ENCODE measurements at places on chromosomes 7 and 10.
A peak's percentile ranks its signal among the peaks of the same experiment; 100 is the strongest.

- DNase-seq: peak; percentile 85
These were observed at the start of gene MACROH2A2 for GRCh38 chr10:70052462-70053217. TSS of gene MACROH2A2 (plus strand) at chr10:70052846. CDS start at chr10:70075659, 22,813 bp downstream.

DNA sequence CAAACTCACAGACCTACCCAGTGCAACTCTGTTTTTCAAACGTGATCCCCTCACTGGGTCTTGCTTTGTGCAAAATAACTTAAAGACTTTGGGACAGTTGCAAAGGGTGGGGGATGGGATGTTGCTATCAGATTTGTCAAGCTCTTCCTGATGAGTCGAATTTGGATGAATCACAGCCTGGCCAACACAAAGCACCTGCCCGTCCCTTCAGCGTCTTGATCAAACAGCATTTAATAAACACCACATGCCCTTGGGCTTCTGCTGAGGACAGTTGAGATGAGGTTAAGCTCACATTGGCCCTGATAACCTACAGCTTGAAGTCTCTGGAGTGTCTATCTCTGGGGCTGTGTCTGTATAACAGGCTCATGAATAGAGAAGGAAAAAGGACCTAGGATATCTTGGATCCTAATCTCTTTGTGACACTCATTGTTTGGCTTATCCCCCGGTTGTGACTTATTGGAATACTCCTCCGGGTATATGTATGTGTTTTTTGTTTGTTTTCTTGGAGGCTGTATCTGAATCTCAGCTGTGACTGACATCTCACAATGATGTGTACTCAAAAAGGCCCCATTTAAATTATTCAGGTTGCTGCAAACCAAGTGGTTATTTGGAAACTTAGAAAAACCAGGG, 132.6 kb upstream of the NAMPT start:
- no peak for DNase-seq

GRCh38 chr7:114857605-114858004, 64.3 kb upstream of the MDFIC start:
- DNase-seq: no peak

DNA sequence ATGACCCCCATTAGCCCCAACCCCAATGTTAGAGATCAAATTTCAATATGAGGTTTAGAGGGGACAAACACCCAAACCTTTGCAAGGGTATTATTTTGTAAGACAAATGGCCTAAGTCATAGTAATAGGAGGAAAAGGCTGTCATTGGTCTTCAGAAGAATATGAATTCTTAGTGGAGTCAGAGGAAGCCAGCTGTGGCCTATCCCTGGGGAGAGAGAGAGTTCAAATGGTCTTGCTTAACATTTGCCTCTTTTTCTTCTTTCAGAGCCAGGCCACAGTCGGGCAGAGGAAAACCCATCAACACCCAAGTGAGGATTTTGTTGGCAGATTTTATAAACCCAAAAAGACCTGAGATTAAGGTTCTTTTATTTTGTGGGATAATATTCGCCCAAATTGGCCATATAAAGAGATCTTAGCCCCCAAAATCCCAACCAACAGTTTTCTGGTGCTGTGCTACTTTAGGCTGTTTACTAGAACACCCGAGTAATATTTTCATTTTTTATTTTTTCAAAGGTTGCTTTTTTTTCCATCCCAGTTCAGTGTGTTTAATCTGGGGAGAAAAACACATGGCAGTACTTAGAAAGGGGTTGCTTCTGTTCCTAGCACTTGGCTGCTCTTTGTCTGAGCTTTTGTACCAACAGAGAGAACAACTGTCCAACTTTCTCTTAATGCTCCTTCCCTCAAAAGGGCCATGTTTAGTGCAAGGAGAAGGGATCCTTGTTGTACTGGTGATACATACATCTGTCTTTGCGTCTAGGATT, 26.8 kb upstream of the ARMC3 start:
- no peak for DNase-seq

DNA sequence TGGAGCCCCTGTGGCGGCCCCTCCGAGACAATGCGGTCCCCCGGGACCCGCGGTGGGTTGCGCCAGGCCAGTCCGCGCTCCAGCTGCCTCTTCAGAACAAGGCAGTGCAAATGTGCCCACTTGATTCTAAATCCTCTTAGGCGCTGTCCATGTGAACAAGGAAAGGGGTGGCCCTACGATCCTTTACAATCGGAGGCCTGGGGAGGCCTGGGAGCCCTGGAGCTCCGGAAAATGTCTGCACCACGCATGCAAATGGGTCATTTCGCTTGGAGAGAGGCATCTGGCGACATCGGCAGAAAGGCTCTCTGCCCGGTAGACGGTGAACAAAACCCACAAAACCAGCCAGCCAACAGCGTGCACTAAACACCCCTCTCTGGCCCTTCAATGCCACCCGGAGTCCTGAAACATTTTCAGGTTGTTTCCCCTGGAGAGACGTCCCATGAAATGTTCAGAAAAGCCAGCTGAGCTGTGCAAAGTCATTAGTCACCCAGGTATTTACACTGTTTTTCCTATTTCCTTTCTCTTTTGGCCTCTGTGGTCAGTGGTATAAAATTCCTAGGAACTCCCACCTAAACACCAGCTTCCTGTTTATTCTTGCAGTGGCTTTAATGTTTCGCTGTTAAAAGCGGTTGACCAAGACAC, 102.8 kb upstream of the ZNF438 start:
- peak; percentile 84 for DNase-seq

DNA sequence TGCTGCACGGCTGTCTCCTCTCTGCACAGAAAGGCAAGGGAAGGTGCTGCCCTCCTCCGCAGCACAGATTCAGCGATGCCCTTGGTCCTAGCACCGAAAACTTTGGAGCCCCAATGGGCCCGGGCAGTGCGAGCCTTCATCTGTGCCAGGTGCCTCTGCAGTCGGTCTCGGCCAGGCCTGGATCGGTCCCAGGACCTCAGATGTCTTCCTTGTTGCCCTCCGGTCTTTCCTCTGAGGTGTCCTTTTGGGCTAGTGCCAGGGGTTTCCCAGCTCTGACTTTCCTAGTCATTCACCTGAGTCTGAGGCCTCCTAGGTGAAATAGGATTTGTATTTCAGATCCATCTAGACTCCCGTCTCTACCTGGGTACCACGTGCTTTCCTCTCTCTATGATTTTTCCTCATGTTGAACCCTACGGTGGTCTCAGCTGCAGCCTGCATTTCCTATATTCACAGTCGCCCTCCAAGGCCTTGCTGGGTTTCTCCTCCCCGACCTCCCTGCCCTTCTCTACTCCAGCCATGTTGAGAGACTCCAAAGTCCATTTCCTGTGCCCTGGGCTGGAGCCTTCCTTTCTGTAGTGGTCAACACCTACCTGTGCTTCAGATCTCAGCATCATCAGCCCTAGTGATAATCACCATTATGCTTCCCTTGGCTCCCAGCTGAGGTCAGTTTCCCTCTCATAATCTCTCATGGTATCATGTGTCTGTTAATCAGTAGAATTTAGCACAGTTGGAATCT, 92.0 kb upstream of the PRSS58 start:
- no peak for DNase-seq

DNA sequence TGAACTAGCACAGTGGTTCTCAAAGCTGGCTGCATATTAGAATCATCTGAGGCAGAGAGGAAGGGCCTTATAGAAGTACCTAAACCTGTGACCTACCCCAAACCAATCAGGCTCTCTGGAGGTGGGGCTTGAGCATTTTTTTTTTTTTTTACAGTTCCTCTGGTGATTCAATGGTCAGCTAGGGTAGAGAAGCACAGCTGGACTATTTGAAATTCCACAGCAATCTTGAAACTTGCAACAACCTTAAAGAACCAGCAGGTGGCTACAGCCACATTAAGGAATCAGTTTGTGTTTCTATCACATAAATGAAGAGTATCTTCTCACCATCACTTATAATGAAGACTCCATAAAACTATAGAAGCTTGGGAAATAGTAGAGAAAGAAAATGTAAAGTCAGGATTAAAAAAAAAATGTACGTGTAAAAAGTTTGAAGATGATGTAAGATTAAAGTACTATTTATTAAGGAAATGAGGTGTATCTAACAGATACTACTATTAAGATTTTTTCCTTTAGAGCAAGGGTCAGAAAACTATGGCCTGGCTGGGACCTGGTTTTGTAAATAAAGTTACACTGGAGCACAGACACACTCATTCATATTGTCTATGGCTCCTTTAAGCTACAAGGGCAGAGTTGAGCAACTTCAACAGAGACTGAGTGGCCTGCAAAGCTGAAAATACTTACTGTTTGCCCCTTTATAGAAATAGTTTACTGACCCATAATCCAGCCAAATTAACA, 3.8 kb downstream of the RTKN2 start:
- no peak for DNase-seq

DNA sequence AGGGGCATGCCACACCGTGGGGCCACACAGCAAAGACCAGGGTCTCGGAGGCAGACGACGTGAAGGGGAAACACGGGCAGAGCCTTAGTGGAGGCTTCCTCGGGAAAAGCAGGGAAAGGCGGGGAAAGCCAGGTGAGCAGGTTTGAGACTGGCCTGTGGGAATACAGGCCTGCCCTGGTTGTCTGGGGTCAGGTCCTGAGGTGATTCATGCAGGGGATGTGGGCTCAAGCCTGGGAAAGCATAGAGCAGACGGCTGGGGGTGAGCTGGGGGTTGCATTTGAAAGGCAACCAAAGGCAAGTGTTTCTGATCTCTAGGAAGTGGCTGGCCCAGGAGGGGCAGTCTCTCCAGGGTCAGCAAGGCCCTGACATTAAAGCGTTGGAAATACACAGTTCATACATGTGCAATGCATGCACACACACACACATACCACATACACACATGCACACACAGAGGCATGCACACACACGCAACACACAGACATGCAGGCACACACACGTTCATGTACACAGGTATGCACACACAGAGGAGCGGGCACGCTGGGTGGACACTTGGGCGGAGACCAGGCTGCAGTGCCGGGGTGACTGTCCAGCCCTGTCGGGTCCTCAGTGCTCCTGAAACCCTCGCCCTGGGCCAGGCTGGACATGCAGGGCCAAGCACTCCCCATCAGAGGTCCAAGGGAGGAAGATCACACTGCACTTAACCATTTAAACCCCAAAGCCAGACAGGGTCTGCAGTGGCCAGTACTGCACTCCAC, 51.8 kb downstream of the DPYSL4 start:
- DNase-seq: no peak

DNA sequence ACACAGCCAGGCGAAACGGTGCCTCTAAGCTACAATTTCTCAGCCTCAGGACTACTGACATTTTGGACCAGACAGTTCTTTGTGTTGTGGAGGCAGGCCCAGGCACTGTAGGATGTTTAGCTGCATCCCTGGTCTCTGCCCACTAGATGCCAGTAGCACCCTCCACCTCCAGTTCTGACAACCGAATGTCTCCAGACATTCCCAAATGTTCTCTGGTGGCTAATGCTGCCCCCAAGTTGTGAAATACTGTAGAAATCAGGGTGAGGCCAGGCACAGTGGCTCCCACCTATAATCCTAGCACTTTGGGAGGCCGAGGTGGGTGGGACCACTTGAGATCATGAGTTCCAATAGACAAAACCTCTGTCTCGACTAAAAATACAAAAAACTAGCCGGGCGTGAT, 18.2 kb downstream of the HNRNPF start:
- peak; percentile 46 for DNase-seq

GRCh38 chr7:142442396-142442795, 184.5 kb upstream of the PRSS58 start:
- DNase-seq: no peak

- peak; percentile 75 for DNase-seq
These were observed at the start of gene SLC16A9 for GRCh38 chr10:59709395-59710125. TSS of gene SLC16A9 (minus strand) at chr10:59709850. CDS start at chr10:59684291, 25,559 bp downstream.

GRCh38 chr7:22447762-22448161, 52.2 kb downstream of the STEAP1B start:
- no peak for DNase-seq

- no peak for DNase-seq
These were observed 9.8 kb downstream of the ATP6V1F start for GRCh38 chr7:128872394-128872824.

DNA sequence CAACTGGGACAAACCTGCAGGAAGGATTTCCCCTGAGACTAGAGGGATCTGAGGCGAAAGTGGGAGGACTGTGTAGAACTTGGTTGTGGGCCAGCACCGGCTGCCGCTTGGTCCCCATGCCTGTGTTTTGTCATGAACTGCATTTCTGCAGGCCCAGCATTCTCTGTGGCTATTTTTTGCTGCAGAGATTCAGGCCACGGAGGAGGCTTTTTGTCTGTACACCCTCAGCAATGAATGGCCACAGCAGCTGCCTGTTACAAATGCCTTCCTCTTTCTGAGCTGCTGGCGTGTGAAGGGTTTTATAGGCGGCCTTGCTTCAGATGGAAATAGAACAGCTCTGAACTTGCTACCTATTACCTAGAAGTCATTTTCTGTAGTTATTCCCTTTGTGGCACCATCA, 164.4 kb downstream of the SH2D4B start:
- no peak for DNase-seq

GRCh38 chr10:60525716-60526585, 136.3 kb upstream of the ANK3 start:
- DNase-seq: no peak

GRCh38 chr10:124524991-124525653, 63.5 kb downstream of the LHPP start:
- DNase-seq: peak; percentile 36

DNA sequence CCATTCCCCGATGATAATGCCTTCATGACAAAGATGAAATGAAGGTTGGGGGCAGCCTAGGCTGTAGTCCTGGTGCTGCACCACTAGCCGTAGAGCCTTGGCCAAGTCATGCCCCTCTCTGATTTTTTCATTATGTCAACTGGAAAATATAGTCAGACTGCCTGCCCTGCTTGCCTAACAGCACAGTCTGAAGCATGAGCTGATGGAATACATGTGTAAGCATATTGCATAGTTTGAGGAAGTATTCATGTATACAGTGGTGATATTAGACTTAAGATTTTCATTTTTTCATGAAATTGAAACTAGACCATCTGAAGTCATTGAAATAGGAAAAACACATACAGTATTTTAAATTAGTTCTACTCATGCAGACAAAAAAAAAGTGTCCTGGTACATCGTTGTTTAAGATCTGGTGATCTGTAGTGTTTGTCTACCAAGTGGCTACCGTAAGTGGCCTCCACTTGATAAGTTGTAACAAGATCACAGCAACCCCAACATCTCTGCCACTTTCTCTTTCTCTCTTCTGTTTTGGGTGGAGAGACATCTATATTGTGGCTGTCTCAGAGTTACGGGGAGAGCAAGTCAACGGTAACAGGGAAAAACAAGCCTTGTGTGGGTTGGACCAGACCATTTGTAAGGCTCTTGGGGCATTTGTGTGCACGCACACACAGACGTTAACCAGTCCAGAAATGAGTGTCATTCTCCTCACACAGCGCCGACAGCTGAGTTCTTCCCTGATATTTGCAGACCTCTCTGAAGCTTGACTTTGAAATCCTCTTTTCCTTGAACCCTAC, 716.6 kb upstream of the GALNT17 start:
- no peak for DNase-seq

DNA sequence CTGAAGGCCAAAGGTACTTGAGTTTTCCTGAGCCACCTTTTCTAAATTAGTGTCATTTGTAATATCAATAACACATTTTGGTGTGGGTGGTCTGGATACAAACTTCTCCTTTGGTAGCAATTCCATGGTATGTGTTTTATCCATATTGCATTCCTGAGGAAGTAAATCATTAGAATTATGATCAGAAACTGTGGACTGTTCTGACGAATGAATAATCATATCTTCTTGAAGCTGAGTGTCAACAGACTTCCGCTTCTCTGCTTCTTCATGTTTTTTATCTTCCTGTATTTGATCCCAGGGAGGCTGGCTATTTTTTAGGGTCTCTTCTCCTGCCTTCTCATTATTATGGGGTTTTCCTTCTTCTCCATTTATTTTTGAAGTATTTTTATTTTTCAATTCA, 81.4 kb downstream of the NRBF2 start:
- DNase-seq: no peak
